ENCODE measurements at places on chromosomes 16 and 17. TPM values are rescaled to one million over a fixed set of nuclear protein-coding genes. Genes with fewer than 3 reads are reported as not detected.

The NOD2 gene
- 1.6 TPM for total RNA-seq

The IL34 gene
- 5.4 TPM for total RNA-seq

The NLE1 gene
- total RNA-seq = 14.6 TPM

The C17orf67 gene
- 5.3 TPM for total RNA-seq

The CIITA gene
- total RNA-seq = 6.3 TPM

The TPSAB1 gene
- 32.0 TPM for total RNA-seq

The RAC3 gene
- 74.3 TPM for total RNA-seq

The FKBP10 gene
- total RNA-seq = 36.5 TPM

The FNDC8 gene
- total RNA-seq = 120 TPM

The CNTNAP1 gene
- total RNA-seq = 10.3 TPM

The MARVELD3 gene
- total RNA-seq = 1.3 TPM

DNA sequence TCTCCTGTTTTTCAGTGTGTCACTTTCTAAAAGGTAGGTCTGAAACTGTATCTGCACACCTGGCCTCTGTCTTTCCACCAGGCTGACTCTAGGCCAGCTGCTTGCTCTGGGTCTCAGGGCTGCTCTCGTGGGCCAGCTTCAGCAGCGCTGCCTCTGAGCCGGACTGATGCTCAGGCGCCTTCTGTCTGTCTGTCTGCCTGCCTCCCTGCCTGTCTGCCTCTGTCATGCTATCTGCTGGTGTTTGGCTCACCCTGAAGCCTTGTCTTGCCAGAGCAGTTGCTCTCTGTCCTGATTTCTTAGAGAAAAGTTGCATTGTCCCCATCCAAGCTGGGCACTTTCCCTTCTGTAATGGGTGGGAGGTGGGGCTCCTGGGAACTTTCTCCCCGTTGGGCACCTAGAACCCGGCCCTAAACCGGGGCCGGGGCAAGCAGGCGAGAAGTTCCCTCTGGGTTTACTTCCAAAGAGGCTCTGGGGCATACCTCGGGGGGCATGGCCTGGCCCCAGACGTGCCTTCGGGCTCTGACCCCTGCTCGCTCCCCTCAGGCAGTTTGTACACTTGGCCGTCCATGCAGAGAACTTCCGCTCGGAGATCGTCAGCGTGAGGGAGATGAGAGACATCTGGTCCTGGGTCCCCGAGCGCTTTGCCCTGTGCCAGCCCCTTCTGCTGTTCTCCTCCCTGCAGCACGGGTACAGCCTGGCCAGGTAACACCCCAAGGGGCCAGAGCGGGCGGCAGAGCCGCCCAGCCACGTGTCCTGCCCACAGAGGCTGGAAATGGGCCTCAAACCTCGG is 15.9 kb upstream of the ATP6V0C start:
- DNase-seq = no peak

GRCh38 chr17:51147650-51148049 is 5.7 kb upstream of the NME1 start:
- DNase-seq = no peak

DNA sequence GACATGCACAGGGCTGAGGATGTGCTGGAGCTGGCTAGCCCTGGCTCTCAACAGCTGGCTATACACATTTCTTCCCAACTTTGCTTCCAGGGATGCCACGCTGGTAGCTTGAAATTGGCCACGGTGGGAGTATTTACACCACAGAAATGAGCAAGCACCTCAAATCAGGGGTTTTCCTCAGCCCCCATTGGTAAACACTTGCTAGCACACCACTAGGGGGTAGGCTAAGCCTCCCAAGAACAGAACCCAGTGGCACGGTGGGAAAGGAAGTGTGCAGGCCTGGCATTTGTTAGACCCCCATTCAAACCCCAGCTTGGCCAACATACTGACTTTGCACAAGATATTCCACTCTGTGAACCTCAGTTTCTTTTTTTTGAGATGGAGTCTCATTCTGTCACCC is 12.9 kb downstream of the DRC3 start:
- no peak for DNase-seq

DNA sequence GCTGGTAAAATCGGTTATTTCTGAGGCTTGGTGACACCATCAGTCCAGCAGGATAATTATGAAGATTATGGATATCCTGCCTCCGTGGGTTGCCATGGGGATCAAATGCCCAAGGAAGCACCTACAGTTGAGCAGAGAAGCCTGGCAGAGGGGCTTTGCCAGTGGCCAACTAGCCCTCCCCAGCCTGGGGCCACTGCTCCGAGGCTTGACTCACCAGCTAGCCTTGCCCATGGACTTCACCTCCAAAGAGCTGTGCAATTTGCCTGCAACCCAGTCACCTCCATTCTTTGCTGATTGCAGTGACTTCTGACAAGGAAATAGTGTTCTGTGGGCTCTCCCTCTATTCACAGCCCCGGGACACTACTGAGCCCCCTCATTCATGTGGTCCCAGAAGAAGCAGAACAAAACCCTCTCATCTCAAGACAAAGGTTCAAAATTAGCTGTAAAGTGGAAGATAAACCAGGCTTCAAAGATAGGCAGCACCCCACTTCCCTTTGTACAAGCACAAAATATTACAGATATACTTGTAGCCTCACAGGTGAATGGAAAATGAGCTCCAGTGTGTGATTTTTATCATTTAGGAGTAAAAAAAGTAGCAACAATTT is 1.6 kb downstream of the PECAM1 start:
- no peak for DNase-seq

DNA sequence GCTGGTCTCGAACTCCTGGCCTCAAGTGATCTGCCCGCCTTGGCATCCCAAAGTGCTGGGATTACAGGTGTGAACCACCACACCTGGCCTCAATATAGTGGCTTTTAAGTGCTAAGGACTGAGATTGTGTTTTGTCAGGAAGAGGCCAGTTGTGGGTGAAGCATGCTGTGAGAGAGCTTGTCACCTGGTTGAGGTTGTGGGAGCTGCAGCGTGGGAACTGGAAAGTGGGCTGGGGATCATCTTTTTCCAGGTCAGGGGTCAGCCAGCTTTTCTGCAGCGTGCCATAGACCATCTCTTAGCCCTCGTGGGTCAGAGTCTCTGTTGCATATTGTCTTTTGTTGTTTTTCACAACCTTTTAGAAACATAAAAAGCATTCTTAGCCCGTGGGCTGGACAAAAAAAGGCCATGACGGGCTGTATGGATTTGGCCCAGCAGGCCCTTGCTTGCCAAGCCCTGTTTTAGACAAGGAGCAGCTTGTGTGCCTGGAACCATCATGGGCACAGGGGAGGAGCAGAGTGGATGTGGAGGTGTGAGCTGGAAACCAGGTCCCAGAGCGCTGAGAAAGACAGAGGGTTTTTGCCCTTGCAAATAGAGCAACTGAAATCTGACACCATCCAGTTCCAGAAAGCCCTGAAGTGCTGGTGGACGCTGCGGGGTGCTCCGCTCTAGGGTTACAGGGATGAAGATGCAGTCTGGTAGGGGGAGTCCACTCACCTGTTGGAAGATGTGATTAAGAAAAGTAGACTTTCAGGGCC is 5.5 kb downstream of the BIRC5 start:
- no peak for DNase-seq

DNA sequence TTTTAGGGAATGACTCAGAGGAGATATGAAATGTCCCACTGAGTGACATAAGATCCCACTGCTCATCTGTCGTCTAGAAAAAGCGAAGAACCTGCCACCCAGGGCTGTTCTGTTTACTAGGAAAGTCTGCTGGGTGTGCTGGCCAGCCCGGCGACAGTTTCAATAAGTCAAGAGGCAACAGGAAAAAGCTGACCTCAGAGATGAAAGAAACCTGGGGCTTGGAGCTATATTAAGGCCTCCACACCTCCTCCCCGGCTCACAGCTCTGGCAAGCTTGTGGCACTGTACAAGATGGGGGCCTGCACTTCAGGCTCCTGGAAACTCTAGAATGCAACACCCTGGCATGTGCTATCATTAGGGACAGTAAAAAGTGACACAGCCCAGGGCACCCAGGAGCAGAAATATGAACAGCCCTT is 10.6 kb downstream of the ZFHX3 start:
- no peak for DNase-seq

GRCh38 chr17:77099997-77100396 is 40.8 kb upstream of the SEC14L1 start:
- DNase-seq = peak; percentile 80

DNA sequence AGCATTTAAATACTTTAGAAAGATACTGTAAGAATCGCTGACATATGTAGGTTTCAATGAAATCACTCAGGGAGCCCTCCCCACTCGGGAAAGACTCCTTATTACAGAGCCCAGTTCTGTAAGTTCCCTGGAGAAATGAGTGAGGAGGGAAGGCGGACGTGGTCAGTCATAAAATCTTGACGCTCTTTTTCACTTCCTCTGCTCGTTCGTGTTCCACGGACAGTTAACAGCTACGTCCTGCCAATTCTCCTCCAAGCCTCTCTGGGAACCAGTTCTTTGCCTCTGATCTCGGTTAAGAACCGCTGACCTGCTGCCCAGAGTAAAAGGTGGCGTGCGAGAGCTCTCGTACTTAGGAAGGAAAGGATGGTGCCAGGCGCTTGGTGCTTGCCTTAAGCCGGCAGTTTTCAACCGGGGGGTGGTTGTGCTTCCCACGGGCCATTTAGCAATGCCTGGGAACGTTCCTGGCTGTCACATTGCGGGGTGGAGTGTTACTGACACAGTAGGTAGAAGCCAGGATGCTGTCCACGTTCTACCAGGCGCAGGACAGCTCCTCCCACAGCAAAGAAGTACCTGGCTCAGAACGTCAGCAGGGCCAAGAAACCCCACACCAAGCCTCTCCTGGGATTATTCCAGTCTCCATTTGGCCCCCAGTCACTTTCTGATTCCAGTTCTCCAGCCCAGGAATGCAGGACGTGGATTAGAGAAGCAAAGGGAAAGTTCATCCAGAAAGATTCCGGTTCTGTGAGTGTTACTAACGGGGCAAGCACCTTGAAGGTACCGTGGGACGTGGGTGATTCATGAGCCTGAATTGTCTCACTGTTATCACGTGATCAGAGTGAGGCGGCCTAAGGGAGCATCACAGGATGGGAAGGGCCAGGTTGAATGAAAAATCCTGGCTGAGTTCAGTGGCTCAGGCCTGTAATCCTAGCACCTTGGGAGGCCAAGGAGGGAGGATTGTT is 87.7 kb downstream of the MRM3 start:
- DNase-seq = no peak

DNA sequence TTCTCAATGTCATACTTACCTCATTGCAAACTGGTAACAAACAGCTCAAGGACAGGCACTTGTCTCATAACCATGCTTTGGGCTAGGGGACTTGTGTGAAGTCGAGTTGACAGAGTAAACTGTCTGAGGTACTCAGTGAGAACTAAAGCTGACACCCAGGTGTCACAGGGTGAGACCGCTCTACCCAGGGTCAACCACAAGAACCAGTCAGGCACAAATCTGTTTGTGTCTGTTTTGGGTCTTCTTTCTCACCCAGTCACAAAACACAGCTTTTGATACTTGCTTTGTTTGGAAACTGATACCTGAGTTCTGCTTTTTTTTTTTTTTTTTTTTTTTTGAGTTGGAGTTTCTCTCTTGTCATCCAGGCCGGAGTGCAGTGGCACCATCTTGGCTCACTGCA is 161.1 kb downstream of the STX8 start:
- DNase-seq = no peak

- no peak for DNase-seq
These were observed 5.3 kb upstream of the DDX52 start for GRCh38 chr17:37648555-37648954.

DNA sequence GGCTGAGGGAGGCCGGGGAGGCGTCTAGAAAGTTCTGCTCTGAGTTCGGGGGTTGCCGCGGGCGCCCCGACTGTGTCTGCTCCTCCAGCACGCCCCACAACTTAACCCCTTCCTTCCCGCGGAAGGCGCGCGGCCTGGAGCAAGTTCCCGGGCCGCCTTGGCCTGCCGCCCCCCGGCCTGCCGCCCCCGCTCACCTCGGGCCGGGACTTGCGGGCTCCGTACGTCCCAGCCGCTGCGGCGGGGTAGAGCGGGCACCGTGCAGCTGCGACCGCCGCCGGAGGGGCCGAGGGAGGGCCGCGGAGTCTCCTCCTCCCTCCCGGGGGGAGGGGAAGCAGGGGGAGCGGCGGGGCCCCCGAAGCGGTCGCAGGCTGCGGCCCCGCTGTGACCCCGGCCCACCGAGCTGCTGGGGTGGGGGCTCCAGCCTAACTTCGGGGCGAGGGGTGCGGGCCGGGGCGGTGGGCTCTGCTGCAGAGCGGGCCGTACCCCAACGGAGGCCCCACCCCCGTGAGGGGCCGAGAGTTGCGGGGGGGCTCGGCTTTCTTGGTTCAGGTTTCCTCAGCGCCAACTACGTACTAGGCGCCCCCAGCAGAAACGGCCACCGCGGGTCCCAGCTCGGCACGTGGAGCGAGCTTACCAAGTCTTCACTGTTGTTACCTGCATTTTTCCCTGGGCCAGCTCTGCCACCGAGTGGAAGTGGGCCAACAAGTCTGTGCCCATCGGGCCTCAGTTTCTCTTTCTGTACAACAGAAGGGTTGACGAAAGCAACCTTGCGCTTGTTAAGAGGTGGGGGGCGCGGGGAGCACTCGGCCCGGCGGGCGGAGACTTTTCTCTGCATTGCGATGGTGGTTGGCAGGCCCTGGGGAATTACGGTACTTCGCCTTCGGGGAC is at the start of gene CCDC102A:
CCDC102A (minus strand) TSS at position 266 of the 888 bp plus-strand sequence. CDS start 7,394 bp downstream, outside the sequence.
- DNase-seq = peak; percentile 31

- DNase-seq = no peak
These were observed 18.5 kb downstream of the TOP2A start for GRCh38 chr17:40399185-40399584.

GRCh38 chr17:50177983-50178834 is 12.4 kb downstream of the SGCA start:
- DNase-seq = peak; percentile 73

DNA sequence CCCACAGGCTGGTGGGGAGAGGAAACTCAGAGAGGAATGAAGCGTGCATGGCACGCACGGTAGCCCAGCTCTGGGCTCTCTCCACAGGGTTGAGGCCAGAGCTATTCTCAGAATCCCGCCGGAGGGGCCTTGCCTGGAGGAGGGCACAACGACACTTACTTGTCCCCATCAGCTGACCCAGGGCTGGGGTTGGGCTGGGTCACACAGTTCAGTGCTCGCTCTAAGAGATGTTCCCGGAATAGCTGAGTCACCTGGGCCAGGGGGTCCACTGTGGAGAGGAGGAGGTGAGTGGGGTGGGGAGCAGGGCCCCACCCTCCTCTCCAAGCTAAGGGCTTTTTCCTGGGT is 21.8 kb downstream of the SREBF1 start:
- DNase-seq = no peak

- DNase-seq = no peak
These were observed 32.2 kb downstream of the TRIM37 start for GRCh38 chr17:59074494-59074893.

DNA sequence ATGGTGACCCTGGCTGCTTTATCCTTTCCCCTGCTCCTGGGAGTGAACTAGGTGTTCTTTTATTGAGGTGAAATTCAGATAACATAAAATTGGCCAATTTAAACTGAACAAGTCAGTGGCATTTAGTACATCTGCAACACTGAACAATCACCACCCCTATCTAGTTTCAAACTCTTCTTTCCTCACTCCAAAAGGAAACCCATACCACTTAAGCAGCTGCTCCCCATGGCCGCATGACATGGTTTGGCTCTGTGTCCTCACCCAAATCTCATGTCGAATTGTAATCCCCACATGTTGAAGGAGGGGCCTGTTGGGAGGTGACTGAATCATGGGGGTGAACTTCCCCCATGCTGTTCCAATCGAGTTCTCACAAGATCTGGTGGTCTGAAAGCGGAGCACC is 154.1 kb downstream of the STX8 start:
- no peak for DNase-seq

GRCh38 chr17:79870540-79870939 is 31.3 kb upstream of the CBX4 start:
- no peak for DNase-seq

Measured in testis (tissue), 5 donors.